Stimulated activated CD4-positive, alpha-beta T cell treated with anti-CD3 and anti-CD28 coated beads, Interleukin-15, amount 100 ng/mL, for 24 hours (primary cell): ENCODE measurements at places on chromosomes 12 and 14.

DNA sequence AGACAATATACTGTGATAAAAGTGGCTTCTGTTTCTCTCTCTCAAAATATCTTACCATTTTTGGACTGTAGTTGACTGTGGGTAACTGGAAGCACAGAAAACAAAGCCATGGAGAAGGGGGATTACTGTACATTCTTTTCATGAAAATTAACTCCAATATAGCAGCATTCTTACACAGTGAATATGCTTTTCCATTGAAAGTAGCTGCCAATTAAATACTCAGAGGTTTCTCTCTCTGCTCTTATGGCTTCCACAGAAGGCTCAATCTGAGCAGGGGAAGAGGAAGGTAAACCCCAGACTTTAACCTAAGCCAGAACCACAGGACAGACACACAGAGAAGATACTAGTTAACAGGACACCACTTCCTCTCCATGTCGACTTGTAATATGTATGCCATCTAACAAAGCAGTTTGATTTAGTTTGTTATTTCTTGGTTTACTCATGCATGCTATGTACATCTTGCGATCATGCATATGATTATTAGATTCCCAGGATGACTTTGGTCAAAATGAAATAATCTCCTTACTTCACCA lies 150.2 kb downstream of the SSPN start:
- DNase-seq, result no peak

- no peak for DNase-seq
Measured at GRCh38 chr12:31321186-31321896, 4.6 kb downstream of the SINHCAF start.

DNA sequence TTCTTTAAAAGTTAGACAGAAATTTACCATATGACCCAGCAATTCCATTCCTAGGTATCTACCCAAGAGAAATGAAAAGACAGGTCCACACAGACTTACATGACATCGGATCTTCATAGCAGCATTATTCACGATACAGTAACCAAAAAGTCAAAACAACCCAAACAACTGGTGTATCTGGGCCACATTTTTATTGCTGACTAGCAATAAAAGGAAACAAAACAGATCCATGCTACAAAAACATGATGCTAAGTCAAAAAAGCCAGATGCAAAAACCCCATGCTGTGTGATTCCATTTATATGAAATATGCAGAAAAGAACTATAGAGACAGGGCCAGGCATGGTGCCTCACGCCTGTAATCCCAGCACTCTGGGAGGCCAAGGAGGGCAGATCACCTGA lies 12.9 kb downstream of the TMEM120B start:
- no peak for DNase-seq

DNA sequence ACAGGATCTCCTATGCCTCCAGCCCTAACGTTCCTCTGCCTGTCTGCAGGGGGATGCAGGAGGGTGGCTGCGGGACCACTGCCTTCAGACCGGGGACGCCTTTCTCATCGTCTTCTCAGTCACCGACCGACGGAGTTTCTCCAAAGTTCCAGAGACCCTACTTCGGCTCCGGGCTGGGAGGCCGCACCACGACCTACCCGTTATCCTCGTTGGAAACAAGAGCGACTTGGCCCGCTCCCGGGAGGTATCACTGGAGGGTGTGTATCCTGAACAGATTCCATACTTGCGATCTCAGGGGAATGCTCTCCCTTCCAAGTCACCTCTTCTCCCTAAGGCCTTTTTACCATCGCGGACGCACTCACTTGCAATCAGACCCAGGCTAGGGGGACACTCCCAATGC lies 3.0 kb downstream of the REM2 start:
- DNase-seq, result no peak

- no peak for DNase-seq
Measured at GRCh38 chr12:32706335-32707024, 27.4 kb downstream of the DNM1L start.

DNA sequence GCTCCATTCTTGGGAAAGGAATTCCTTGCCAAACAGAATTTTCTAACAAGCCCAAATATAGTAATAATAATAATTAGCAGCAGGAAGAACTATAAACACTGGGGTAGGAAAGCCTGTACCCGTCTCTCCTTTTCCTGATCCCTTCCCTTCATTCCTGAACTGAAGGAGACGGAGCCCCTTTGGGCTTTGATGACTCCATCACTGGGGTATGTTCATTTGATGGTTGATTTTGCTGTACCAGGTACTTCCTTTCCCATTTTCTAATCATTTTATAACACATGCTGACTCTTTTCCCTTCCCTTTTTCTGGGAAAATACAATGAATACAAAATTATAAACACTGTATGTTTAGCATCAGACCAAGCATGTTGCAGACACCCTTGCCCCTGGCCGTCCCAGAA lies 3.6 kb upstream of the RCOR1 start:
- DNase-seq, result no peak
